ENCODE measurements at places on chromosomes 11 and 22.

DNA sequence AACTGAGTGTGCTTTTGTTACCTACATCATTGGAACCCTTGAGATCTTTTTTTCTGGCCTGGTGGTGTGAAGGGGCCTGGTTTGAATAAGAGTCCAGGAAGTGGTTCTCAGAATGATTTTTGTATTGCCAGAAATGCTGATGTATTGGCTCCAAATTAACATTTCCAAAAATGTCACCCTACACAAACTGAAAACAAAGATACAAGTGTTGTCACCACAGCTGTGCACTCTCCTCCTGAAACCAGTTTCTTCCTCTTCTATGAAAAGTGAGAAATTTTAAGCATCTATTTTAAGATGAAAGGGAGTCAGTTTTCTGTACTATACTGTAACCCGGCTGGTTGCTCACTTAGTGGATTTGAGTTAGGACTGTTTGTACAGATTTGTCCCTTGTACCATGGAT is 218.8 kb downstream of the PGR start:
- DNase-seq = no peak

- DNase-seq = no peak
Observed at GRCh38 chr22:18909556-18909955, 3.4 kb downstream of the DGCR6 start.

DNA sequence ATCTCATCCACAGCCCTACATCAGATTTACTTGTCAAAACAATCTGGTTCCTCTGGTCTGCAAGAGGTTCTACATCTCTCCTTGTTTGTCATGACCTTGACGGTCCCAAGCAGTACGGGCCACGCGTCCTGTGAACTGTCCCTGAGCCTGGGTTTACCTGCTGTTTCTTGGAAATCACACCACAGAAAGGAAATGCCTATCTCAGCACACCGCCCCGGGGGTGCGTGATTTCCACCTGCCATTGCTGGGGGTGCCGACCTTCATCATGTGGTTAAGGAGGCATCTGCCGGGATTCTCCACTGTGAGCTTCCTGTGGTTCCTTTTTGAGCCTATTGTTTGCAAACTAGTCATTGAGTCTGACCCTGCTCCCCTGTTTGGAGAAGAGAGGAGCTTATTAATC is 1363.4 kb downstream of the BRD1 start:
- no peak for DNase-seq

DNA sequence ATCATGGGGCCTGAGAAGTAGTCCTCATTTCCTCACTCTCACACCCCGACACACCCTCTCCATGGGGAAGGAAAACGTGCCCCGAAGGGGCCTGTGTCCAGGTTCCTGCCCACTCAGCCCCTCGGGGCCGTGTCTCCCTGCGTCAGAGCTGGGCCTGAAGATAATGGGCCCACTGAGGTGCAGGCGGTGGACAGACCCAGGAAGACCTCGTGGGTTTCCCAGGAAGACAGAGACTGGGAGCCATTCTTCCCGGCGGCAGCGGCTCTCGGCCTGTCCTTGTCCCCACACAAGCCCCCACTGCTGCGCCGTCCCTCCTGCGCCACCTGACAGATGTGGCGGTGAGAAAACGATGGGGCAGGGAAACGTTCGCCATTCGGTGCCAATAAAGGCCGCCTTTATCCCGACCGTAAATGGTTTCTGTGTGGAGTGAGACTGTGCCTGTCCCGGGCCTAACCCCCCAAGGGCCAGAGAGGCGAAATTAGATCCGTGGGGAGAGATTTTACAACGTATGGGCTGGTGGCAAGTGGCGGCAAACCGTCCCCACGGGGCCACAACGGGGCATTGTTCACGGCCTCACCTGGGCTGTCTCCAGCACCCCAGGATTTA is 89.0 kb downstream of the CDKN1C start:
- DNase-seq = no peak

DNA sequence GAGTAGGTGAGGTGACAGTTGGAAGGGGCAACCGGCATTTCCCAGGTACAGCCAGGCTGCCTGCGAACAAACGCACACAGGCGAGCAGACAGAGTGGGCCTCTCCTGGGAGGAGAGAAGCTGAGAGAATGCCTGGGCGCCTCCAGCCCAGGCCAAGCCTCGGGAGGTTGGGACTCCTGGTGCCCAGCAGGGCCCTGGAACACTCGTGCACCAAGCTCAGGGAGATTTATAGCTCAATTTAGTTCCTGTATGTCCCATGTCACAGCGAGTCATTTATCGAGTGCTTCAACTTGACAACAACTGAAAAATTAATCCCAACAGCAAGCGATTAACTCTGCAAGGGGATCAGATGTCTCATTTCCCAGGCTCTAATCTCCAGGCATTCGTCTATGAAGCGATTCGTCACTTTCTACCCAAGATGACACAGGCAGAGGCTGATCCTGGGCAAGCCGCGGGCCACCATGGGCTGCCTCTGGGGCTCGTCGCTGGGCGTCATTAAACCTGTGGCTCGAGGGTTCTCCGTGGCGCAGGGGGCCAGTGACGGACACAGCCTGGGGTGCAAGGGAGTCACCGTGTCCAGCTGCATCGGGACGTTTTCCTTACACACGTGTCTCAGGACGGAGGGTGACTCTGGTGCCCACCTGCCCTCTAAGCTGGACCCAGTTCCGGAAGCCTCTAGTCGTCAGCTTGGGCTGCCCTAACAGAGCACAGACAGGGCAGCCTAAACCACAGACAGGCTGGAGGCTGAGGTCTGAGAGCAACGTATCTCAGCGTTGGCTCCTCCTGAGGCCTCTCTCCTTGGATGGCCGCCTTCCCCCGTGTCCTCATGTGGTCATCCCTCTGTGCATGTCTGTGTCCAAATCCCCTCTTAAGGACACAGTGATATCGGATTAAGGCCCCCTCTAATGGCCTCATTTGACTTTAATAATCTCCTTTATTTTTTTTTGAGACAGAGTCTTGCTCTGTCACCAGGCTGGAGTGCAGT is 154.1 kb downstream of the CTTN start:
- DNase-seq = no peak

GRCh38 chr22:42994917-42995562 is 19.9 kb downstream of the PACSIN2 start:
- no peak for DNase-seq

GRCh38 chr11:111990381-111990780 is 34.8 kb upstream of the DLAT start:
- DNase-seq = no peak

DNA sequence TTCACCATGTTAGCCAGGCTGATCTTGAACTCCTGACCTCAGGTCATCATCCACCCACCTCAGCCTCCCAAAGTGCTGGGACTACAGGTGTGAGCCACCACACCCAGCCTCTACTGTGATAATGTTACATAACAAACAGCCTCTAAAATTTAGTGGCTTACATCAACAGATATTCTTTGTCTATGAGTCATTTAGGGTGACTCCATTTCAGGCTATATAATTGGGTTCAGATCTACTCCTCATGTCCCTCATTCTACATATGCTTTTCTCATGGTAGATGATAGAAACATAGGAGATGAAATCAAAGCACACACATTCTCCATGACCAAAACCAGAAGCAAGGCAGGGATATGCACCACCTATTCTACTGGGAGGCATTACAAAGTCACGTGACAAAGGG is 72.7 kb downstream of the SIK2 start:
- no peak for DNase-seq

DNA sequence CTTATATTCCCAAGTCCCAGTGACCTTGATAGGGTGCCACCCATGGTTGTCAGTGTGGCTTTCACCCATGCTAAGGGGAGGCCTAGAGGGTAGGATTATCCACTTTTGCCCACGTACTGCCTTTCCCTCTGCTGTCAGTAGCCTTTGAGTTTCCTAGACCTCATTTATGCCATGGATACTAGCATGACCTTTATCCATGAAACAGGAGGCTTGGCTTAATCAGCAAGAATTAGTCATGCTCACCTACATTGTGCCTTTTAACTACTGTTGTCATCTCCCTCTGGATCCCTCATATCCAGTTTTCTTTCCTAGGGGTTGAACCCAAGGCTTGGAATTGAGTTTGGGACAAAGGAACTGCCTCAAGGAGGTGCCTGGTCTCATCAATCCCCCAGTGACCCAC is 716.7 kb downstream of the NTM start:
- no peak for DNase-seq

DNA sequence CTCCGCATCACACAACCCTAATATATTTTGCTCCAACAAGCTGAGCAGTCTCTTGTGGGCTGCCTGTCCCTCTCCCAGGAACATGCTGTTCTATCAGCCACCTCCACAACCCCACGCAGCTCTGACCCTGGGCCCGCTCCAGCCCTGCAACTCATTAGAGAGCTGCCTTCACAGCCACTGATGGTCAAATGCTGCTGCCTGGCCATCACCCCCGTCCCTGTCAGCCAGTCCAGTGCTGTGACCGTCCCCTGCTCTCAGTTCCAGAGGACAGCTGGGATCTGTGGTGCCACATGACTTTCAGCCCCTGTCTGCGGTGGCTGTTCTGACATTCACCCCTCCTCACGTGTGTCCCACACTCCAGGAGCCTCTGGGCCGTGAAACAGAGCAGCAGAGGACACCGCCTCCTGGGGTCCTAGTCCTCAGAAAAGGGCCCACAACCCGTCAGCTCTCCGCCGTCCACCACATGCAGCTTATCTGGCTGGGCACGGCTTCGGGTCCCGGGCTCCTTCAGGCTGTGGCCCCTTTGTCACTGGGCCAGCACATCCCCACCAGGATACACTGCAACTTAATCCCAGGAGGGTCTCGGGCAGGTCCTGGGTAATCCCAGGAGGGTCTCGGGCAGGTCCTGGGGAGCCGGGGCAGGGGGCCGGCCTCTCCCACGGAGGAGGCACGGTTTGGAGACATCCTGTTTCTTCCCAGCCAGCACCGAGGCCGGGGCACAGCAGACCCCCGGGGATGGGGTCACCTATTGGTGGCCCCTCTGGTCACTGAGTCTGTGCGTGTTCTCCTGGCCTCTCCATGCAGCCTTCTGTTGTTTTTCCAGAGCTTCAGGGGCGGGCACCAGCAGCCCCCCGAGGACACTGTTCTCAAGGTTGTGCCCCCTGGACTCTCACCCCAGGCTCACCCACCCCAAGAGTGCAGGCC is 15.1 kb downstream of the CRELD2 start:
- no peak for DNase-seq

DNA sequence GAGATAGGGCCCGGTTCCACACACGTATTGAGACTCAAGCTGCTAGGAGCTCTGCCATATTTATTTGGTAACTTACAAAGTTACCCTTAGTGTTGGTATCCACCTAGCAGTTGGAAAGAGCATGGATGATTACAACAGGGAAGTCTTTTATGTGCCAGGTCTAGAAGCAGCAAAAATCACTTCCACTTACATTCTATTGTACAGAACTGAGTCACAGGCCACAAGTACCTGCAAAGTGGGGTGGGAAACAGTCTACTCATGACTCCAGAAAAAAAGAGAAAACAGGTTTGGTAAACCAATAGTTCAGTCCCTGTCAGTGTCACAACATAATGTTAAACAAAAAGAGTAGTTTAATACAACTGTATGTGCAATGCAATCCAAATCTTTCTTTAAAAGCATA is 279.6 kb upstream of the PITPNB start:
- no peak for DNase-seq

GRCh38 chr22:35342390-35342789 is 38.5 kb upstream of the HMOX1 start:
- DNase-seq = no peak

DNA sequence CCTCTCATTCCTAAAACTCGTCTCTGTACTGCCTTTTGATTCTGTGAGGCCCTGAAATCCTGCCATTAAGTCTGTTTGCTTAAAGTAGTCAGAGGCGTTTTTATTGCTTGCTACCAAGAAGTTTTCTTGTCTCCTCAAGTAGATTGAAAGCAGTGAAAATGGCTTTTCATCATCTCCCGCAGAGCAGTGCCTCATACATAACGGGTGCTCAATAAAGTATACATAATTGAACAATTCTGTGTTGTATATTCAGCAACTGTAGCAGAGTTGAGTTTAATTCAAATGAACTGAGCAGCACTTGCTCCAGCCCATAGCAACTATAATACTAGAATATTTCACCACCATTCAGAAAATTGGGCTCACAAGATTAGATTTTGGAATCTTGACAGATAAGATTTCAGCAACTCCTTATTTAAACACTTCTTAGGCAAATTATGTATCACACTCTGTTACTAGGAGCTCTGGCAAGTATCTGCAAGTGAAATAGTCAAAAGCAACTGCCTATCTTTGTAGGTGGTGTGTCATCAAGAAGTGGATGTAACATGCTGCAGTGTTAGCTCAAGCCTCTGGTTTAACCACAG is 20.0 kb downstream of the FIBIN start:
- no peak for DNase-seq

DNA sequence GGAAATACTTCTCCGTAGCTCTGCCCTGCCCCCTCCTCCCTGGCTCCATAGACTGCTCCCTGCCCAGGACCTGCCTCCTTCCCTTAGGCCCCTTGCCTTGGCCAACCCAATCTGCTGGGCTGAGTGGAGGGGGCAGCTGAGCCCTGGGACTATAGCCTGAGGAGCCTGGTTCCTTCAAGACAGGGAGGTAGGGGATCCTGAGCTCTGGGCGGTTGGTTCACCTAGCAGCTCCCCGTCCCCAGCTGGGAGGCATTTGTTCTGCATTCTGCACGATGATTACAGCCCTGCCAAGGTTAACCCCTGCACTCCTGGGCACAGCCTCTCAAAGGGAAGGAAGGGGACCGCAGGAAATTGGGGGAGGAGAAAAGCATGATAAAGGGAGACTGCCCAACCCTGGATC is 3.6 kb upstream of the CDC42EP1 start:
- no peak for DNase-seq

DNA sequence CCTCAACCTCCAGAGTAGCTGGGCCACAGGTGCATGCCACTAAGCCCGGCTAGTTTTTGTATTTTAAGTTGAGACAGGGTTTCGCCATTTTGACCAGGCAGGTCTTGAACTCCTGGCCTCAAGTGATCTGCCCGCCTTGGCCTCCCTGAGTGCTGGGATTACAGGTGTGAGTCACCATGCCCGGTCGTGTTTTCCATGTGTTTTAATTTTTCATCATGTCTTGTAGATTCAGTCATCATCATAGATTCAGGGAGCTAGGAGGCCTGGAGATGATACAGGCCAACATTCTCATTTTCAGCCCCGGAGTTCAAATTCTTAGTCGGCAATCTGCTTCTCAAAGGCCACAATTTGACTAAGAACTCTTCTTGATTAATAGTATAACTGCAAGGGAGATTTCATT is 73.5 kb upstream of the GRAMD1B start:
- no peak for DNase-seq

DNA sequence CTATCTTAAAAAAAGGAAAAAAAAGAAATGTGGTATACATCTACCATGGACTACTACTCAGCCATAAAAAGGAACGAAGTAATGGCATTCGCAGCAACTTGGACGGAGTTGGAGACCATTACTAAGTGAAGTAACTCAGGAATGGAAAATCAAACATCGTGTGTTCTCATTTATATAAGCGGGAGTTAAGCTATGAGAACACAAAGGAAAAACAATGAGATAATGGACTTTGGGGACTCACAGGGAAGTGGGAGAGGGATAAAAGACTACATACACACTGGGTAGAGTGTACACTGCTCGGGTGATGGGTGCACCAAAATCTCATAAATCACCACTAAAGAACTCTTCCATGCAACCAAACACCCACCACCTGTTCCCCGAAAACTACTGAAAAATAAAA is 11.8 kb downstream of the RAB6A start:
- DNase-seq = no peak

GRCh38 chr11:114326776-114327175 is 30.6 kb downstream of the NNMT start:
- DNase-seq = no peak

All from H54 (cell line).